RWPE2 (cell line): ENCODE measurements at places on chromosomes 11 and 22.

GRCh38 chr11:60691661-60692060, 7.8 kb upstream of the MS4A8 start:
- H3K27me3 ChIP-seq, result peaks cover 8% of the 10 kb centered on the region
- no peaks in the 10 kb centered on the region for H3K4me1 ChIP-seq
- H3K36me3 ChIP-seq, result no peaks in the 10 kb centered on the region
- no peak overlapping the region for H3K27ac ChIP-seq
- DNase-seq, result no peak

- no peak overlapping the region for H3K27ac ChIP-seq
- H3K27me3 ChIP-seq, result no peaks in the 10 kb centered on the region
- no peaks in the 10 kb centered on the region for H3K4me1 ChIP-seq
- H3K4me3 ChIP-seq, result no peak overlapping the region
These were observed 19.9 kb downstream of the SERGEF start for GRCh38 chr11:17992916-17993315.

DNA sequence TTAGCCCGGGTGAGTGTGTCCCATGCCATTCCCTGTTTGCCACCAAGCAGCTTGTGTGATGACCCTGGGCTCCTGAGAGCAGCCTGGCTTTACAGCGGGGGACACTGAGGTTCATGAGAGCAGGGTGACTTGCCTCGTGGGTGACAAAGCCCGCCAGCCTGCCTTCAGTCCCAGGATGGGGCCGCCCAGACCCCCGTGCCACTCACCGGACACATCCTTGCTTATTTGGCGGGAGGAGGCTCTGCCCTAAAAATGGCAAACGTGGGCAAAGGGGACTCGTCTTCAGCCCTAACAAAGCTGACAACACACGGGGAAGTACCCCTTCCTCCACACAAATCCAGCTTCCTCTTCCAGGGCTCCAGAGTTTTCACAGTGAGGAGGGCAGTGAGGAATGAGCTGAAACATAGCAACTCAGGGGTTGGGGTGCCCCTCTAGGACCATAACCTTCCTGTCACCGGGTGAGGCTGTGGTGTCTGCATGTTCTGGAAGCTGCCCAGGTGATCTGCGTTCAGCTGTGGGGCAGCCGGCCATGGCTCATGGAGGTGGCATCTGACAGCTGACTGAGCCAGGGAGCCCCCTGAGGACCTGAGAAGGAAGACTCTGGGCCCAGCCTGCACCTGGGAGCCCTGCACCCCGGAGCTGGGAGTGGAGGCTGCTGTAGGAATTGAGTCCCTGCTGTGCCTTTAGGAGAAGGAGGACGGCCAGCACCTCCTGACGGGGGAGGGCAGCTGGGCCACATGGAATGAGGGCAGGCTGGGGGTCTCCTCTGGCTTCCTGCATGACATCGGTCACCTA, 16.7 kb downstream of the RIBC2 start:
- peak; percentile 38 for DNase-seq
- no peaks in the 10 kb centered on the region for H3K27me3 ChIP-seq
- no peak overlapping the region for H3K27ac ChIP-seq

DNA sequence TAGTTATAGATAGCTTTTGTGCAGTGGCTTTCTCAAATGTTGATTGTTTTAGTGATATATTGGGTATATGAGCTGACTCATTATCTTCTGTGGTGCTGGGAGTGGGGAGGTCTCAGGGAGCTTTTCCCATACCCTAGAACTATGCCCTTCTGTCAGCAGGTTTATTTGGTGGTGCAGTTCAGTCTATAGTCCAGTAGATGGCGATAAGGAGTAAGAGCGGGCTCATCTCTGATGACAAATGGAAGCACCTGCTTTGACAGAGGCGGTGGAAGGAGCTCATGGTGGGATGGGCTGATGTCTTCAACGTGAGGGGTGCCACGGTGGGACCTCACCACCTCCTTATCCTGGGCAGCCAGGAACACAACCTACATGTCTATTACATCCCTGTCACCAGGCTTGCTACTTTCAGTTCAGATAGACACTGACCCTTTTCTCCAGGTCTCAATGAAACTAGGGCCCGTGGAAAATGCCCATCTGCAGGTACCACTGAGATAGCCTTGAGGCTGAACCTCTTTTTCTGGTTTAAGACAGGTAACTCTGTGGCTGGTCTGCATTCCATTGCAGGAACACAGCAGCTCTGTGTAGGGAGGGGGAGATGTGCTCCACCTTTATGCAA, 13.0 kb upstream of the OR6A2 start:
- no peak overlapping the region for H3K4me3 ChIP-seq
- H3K27me3 ChIP-seq, result peaks cover 2% of the 10 kb centered on the region
- no peak for DNase-seq
- H3K4me1 ChIP-seq, result no peaks in the 10 kb centered on the region
- no peak overlapping the region for H3K27ac ChIP-seq

GRCh38 chr11:116916886-116917285, 79.5 kb upstream of the APOA1 start:
- no peaks in the 10 kb centered on the region for H3K36me3 ChIP-seq
- H3K27me3 ChIP-seq, result no peaks in the 10 kb centered on the region
- H3K27ac ChIP-seq, result no peak overlapping the region
- H3K4me3 ChIP-seq, result no peak overlapping the region
